ENCODE measurements at places on chromosomes 16 and 17.
A peak's percentile ranks its signal among the peaks of the same experiment; 100 is the strongest.

GRCh38 chr16:57390636-57391295 is 13.8 kb upstream of the CCL17 start:
- no peak for DNase-seq

DNA sequence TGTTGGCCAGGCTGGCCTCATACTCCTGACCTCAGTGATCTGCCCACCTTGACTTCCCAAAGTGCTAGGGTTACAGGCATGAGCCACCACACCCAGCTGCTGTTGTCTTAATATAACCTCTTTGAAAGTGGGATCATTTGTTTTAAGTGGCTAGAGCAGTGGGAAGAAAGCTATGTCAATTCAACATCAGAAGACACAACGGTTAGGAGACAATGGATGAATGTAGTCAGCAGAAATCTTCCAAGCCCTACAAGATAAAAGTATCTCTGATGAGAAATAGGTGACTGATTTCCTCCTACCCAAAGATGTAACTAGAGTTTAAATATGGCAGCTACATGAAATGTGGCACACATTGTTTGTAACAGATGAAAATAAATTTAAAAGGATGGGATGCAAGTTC is 20.0 kb upstream of the TRIM25 start:
- DNase-seq = no peak

GRCh38 chr16:81817789-81818567 is 38.9 kb downstream of the PLCG2 start:
- DNase-seq = peak; percentile 51

DNA sequence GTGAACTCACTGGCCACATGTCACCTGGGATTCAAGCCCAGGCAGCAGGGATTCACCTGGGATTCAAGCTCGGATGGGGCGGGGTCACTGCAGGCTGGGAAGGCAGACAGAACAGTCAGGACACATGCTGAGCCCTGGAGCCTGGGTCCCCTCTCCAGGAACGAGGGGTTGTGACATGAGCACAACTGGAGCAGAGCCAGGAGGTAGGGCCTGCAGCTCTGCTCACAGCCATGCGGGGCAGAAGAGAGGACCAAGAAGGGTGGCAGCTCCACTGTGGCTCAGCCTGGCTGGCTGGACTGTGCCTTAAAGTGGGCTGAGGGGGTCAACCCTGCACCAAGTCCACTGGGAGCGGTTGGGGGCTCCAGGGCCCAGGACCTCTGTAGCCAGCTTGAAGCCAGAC is 150.1 kb downstream of the RAB11FIP4 start:
- peak; percentile 20 for DNase-seq

DNA sequence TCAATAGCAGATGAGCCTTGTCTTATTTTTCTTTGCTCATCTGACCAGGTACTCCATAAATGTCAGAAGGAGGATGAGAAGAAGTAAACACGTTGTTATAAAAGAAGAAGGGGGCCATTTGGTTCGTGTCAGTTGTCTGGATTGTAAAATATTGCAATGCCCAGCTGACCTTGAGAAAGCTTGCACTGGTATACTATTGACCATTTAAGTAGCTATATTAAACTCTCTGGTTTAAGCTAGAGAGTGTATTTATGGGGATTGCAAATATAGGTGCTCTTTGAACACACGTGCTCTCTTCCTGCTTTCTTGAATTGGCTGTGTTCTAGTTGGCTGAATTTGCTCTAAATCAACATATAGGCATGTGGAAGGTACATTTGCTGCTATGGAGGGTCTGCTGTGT is 26.1 kb upstream of the CMTR2 start:
- no peak for DNase-seq

DNA sequence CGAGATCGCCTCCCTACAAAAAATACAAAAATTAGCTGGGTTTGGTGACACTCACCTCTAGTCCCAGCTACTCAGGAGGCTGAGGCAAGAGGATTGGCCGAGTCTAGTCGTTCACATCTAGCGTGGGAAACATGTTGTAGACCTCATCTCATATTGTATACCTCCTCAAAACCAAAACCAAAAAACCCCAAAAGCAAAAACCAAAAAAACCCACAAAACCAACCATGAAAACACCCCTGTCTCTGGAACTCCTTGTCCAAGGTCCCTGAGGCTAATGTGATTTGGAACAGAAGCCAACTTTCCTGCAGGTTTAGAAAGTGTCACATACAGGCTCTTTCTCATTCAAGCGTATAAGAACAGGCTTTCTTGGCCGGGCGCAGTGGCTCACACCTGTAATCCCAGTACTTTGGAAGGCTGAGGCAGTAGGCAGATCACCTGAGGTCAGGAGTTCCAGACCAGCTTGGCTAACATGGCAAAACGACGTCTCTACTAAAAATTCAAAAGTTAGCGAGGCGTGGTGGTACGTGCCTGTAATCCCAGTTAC is 29.0 kb downstream of the RAB11FIP3 start:
- no peak for DNase-seq

DNA sequence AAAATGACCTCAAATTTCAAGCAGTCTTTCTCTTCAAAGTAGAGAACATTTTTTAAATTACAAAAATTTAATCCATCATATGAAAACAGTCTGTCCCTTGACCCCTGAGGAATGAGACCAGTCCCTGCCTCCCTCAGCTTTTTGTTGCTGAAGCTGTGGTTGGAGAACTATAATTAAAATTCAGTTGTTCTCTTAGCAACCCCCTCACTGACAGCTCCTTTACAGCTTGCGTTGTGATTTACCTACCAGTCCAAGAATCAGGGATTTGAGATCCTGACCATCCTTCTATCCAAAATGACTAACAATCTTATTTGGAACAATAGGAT is 29.8 kb downstream of the LYRM1 start:
- DNase-seq = no peak

DNA sequence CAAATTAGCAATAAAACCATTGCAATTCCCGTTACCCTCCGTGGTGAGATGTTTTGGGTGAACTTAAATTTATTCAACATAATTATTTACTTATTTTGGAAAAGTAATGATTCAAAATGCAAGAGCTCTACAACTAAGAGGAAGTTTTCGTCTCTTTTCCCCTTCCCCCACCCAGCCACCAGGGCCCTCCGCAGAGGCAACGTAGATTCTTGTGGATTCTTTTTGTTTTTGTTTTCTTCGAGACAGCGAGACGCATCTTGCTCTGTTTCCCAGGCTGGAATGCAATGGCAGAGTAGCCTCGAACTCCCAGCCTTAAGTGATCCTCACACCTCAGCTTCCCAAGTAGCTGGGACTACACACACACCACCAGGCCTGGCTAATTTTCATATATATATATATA is 19.2 kb downstream of the CCDC40 start:
- DNase-seq = no peak

- DNase-seq = no peak
These were observed 13.5 kb upstream of the METRNL start for GRCh38 chr17:83065660-83066542.

DNA sequence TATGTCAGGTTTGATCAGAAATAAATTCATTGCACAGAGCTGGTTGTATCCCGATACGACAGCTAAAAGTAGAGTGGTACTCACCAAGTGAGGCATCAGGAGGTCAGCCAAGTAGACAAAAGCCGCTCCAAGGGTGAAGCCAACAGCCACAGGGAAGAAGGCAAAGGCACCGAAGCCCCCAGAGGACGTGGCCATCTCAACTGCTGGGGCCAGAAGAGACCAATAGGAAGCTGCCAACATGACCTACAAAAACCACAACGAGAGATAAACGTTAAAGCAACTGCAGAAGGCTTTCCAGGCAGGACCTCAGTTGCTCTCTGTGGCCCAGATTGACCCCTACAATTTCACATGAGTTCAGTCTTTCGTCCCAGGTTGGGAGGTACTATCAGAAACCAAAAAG is 61.0 kb downstream of the SLC39A11 start:
- no peak for DNase-seq

DNA sequence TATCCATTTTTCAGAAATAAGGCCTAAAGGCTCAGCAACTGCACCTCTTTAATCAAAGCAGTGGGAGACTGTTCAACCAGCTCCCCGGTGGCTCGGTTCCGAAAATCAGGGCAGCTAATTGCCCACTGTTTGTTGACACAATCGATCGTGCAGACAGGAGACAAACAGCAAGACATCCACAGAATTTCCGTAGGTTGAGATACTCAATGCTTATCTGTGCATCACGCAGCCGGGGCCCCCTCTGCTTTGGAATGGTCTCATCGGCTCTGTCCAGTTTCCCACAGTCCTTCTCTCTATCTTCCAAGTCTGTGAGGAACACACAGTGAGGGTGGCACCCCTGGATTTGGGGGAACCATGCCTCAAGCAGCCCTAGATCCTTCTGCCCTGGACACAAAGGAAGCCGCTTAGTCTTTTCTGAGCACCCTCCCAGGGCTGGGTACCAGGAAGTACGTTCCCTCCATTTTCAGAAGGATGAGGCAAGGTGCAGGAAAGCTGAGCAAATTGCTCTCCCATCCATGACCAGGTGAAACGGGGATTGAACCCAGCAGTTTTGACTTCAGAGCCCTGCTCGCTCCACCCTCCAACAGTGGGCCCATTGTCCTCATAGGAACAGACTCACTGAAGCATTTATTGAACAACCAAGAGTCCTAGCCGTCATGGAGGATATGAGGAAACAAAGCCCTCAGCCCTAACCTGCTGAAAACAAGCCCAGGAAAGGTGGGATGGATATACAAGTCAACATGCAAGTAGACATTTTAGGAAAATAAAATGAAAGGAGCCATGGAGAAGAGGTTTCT is 70.7 kb downstream of the C16orf95 start:
- no peak for DNase-seq

- DNase-seq = peak; percentile 88
These were observed 7.5 kb downstream of the BTBD17 start for GRCh38 chr17:74354123-74354522.

DNA sequence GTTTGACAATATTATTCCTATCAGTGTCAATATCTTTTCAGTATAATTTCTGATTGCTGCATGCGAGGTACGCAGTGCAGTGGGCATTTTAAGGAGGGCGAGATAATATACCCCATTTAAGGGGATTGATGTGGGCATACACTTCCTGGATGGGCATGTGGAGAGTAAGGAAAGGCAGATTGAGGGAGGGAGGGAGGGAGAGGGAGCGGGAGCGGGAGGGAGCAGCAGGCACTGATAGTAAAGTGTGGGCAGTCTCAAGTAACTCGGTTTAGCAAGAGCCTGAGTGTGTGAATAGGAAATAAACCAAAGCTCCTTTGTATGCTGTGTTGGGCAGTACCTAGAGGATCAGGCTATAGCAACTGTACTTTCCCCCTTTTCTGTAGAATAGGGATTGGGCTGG is 5.1 kb downstream of the BPTF start:
- DNase-seq = no peak

GRCh38 chr16:49661465-49662187 is 194.3 kb downstream of the ZNF423 start:
- no peak for DNase-seq

GRCh38 chr16:10625595-10626357 is 45.4 kb upstream of the EMP2 start:
- peak; percentile 89 for DNase-seq

DNA sequence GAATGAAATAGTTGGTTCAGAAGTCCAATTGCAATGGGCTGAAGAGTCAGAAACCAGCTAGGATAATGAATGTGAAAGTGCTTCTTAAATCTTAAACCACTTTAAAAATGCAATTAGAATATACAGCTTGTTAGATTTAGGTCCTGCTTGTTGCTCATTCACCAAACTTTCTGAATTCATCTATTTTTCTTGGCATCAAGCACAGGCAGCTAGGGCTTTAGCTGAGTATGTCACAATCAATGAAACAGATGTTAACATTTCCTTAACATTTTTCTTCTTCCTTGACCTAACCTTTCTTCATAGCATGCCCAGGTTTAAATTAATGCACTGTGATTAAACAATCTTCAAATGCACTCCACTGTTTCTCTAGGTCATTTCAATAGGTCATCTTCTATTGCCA is 14.4 kb downstream of the KIF2B start:
- no peak for DNase-seq

DNA sequence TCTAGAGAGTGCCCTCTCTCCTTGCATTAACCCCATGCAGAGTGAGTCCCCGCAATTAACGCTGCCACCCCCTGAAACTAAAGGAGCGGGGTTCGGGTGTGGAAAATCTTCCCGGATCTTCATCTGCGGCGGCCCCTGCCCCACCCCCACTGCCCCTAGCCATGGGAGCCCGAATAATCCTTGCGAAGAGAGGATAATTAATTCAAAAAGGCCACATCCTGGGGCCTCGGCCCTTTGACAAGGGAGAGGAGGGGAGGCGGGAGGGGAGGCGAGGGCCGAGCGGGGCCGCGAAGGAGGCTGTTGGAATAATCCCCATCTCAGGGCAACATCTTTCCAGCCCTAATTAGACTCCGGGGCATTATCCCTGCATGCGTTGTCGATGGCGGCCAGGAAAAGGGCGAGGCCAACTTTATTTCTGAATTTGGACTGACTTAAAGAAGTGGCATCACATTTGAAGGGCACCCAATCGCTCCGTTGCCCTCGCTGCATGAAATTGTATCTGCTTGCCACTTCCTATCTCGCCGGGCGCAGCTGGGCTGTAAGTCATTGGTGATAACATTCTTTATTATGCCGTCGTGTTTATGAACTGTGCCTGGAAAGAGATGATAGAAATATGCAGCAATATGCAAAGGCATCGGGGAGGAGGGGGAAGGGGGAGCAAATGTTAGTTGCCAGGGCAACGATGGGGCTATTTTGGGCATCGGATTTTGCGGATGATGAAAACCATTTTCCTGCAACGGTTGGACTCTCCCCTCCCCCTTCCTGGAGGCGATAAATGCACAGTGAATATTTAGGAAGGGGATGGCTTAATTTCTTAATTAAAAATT is 387.1 kb upstream of the TNRC6C start:
- DNase-seq = no peak

GRCh38 chr17:249236-249993 is 68.0 kb upstream of the DOC2B start:
- no peak for DNase-seq

GRCh38 chr17:27455236-27455913 is 873 bp upstream of the KSR1 start:
- no peak for DNase-seq

- DNase-seq = no peak
These were observed 28.9 kb downstream of the TMEM11 start for GRCh38 chr17:21185061-21185460.

GRCh38 chr17:11885051-11885450 is 112.2 kb downstream of the ZNF18 start:
- DNase-seq = no peak

GRCh38 chr16:54446639-54447038 is 160.1 kb upstream of the IRX3 start:
- DNase-seq = no peak

- no peak for DNase-seq
These were observed 76.6 kb downstream of the CLEC16A start for GRCh38 chr16:11020792-11021551.

DNA sequence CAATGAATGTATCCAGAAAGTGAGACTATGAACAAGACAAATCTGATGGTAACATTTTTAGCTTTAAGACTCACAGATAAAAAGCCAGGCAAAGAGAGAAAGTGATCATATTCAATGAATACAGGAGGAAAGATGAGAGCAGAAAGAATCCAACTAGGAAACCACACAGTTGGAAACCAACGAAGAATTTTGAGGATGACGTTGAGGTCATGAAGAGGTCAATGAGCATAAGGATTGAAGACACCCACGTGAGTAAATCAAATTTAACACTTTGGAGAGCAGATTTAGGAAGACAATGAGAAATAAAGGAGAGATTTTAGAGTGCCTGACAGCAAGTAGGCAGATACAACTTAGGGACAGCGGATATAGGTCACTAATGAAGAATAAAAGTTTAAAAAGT is 948.1 kb downstream of the KCNJ2 start:
- no peak for DNase-seq

GRCh38 chr16:80948886-80949493 is 57.7 kb downstream of the CMC2 start:
- DNase-seq = no peak

Data from suppressor macrophage treated with lipopolysaccharide for 1 hour (primary cell).